ENCODE measurements at places on chromosomes 5 and 9.

DNA sequence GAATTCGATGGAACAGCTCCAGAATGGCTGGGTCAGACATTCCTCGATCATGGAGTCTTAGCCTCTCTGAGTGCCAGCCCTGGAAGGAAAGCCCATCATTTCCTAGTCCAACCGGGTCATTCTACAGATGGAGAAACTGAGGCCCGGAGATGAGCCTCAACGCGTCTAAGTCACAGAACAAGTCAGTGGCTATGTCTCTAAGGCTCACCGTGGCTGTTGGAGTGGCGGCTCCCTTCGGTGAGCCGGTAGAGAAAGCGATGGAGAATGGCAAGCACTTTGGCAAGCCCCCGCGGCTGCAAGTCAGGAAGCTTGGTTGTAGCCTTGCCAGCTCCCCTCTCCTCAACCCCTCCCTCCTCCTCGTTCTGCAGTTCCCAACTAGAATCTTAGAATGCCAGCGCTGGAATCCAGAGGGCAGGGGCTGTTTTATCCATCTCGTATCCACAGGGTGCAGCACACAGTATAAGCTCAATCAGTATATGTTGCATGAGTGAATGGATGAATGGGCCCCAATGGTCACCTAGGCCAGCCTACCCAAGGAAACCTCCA is 438 bp upstream of the ARSI start:
- DNase-seq = no peak

GRCh38 chr9:35736201-35736633 is 3.8 kb downstream of the CREB3 start:
- peak; percentile 69 for DNase-seq

DNA sequence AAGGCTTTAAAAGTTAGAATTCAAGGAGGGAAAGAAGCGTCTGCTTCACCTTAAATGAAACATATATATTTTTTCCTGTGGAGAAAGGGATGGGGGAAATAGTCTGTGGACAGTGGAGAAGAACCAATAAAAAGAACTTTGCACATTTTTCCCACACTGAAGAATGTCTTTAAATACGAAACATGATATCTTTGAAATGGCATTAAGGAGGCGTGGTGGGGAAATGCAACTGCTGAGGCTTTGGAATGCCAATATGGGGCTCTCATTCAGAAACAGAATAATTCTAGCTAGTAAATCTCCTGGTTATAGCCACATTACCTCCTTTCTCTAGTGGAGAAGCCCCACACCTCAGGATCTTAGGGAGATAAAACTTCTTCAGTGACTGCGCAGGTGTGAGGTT is 46.8 kb downstream of the TNC start:
- DNase-seq = no peak

GRCh38 chr5:30900367-30900766 is 293.1 kb upstream of the CDH6 start:
- no peak for DNase-seq

DNA sequence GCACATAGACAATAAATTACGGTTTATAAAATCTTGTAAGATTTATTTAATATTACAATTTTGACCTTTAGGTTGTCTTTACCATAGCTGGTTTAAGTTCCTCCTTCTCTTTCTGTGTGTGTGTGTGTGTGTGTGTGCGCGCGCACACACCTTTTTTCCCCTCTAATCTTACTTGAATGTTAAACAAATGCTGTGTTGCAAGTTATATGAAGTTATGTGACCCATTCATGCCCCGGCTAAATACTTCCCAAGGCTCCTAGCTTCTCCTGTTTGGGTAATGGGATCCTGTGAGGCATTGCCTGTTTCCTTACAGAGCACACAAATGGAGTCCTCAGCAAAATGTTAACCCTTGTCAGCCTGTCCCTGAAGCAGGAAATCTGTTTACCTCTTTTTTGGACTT is 125.6 kb upstream of the ZNF608 start:
- no peak for DNase-seq

- DNase-seq = no peak
Measured at GRCh38 chr5:54470128-54470527, 14.6 kb downstream of the HSPB3 start.

- no peak for DNase-seq
Measured at GRCh38 chr9:75149841-75150241, 61.5 kb downstream of the OSTF1 start.

DNA sequence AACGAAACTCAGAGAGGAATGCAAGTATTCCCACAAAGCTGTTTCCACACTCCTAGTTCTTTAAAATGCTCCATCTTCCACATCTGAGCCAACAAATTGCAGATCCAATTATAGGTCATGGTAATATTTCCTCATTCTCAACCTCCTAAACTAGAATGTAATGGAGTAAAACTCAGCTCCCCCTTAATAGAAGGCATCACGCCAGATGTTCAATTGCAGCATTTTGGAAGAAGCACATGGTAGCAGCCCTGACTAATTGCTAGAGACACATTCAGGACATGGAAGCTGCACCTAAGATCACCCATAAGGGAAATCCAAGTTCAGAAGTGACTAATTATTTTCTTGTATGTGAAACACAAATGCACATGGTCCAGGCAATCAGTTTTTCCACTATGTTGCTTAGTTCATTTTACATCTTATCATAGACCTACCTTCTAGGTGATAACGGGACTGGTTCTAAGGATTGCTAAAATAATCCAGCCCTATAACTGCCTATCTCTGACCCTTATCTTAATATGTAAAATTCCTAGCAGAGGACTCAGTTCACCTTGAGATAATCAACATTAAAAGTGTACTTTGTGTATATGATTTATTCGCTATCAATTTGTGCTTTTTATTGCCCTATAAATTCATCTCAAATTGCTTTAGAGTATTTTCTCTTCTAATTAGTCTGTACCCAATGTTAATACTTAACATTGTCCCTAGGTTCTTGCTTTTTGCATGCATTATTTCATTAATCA is 75.1 kb downstream of the GABRB2 start:
- no peak for DNase-seq

DNA sequence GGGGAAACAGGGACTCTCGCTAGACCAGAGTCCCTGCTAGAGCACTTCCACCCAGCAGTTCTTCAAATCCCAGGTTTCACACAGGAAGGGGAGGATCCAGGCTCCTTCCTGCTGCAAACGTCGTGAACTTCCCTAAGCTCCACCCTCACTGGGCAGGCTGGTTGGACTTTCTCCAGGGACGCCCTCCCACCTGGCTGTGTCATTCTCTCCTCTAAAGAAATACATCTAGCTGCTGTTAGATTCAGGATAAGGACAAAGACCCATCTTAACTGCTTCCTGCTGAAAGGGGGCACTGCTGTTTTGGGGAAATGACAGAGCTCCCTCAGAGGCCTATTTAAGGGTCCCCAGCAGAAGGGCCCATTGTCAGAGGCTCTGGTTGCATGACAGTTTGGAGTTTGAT is 230.7 kb downstream of the SEMA6A start:
- DNase-seq = no peak

- DNase-seq = no peak
Measured at GRCh38 chr9:69130456-69131441, 43.3 kb upstream of the TJP2 start.

DNA sequence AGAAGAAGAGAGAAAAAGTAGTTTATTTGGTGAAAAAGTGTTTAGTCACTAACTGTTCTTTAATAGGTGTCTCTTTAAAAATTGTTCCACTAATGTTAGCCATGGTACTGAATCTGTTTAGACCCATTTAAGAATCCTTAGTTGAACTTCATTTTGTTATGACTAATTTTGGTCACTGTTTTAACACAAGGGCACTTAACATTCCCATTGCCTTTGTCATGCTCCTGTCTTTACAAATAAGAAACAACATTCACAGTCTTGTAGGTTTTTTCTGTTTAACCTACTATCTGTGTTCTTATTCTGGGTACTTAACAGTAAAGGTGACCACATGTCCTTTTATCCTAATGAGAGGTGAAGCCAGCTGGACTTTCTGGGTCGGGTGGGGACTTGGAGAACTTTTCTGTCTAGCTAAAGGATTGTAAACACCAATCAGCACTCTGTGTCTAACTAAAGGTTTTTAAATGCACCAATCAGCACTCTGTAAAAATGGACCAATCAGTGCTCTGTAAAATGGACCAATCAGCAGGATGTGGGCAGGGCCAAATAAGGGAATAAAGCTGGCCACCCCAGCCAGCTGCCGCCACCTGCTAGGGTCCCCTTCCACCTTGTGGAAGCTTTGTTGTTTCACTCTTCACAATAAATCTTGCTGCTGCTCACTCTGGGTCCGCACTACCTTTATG is 116.7 kb downstream of the WDR70 start:
- no peak for DNase-seq

DNA sequence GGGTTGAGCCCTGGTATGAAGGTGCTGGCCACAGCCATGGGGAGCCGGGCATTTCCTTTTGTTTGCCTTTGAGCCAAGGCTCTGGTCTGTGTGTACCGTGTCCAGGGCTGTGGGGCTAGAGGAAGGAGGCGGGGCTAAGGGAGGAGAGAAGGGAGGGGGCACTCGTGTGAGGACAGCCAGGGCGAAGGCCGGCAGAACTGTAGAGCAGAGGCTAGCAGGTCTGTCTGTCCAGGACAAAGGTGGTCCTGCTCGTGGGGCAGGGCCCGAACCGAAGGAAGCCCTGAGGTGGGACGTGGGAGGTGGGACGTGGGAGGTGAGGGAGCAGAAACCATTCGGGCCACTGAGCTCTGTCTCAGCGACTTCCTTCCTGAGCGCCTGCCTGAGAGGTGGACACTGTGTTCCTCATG is 41.3 kb upstream of the TESK1 start:
- no peak for DNase-seq

- DNase-seq = no peak
Measured at GRCh38 chr9:12790001-12790400, 15.2 kb downstream of the LURAP1L start.

DNA sequence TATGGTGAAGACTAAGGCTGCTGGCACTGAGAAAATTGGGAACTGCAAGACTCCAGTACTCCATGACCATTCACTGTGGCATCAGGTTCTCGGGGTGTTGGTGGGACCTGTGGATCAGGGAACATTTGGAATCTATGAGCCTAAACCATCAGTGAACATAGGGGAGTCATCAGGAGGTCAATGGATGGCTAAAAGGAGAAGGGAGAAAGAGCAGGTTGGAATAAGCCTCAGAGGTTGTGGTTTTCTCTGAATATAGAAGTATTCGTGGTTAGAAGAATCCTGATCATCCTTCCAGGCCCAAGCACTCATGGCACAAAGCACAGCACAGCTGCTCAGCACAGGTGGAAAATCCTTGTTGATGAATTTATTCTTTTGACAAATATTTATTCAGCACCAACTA is 156.6 kb downstream of the SEMA6A start:
- no peak for DNase-seq

DNA sequence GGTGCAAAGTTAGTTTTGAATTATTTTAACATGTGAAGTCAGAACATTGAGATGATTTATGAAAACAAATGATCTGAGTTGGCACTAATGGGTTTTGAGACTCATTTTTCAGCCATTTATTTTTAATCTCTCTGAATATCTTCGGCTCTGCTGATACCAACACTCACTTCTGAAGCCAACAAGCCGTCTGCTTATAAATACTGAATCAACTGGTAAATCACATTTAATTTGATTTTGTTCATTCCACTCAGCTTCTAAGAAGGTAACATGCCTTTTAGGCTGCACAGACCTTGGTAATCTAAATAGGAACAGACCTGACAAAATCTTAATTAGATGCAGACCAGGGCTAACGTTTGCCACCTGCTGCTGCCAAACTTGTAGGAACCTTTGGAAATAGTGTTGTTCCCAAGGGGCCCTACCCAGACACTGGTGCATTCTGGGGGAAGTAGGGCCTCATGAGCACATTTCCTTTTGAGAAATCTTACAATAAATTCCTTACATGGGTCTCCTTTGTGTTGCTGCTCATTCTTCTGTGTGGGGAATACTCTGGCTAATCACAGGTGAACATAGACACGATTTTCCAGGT is 182.2 kb downstream of the KCTD16 start:
- DNase-seq = no peak

- DNase-seq = no peak
Measured at GRCh38 chr5:122164831-122165558, 35.6 kb downstream of the ZNF474 start.

DNA sequence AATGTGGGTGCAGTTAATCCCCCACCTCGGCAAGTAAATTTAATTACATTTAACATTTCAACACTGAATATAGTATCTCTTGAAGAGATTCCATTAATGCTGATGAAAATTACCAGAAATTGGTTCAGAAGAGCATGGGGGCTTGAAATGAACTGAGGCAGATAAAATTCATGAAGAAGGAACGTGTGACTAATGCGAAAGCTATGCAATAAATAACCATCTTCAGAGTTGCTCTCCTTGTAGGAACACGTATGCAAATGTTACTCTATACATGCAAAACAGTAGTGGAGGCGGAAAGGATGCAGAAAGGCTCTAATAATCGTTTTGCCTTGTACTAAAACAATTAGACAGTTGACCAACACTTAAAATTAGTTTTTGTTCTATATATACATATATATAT is 320.2 kb downstream of the CTNND2 start:
- no peak for DNase-seq

- DNase-seq = no peak
Measured at GRCh38 chr5:140253985-140254384, 48.9 kb downstream of the PFDN1 start.

- no peak for DNase-seq
Measured at GRCh38 chr9:80867731-80868130, 821.6 kb downstream of the TLE1 start.

DNA sequence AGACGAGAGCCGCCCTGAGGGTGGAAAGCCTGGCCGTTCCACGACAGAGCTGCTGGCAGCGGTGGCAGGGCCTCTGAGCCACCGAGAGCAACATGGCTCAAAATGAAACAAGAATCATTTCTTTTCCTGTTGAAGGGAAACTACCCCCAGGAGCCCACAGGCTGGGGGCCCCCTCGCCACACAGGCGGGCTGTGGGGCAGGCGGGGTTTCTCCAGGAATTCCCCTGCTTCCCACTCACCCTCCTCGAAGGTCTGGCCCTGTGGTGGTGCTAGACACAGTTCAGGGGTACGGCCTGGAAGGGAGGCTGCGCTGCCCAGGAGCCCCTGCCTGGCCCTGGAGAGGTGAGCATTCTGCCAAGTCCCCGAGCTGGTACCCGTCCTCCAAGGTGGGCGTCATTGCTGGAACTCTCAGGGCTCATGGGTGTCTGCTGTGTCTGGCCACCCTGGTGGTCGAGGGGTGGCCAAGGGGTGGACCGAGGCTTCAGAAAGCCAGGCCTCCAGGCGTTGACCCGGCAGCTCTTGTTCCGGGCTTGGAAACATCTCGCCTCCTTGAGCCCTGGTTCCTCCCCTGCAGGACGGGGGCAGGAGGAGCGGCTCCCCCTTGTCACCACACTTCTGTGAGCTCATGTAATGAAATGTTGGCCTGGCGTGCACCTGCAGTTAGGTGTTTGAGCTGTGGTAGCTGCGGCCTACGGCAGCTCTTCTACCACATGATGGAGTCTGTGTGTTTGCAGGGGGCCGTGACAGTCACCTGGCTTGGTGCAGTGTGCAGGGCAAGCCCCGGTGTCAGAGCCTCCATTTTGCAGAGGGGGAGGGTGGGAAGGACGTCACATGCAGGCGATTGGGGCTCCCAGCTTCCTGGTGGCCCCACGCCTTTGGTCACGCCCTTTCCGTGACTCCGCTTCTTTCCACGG is 65.3 kb downstream of the RXRA start:
- DNase-seq = no peak

- no peak for DNase-seq
Measured at GRCh38 chr5:156431956-156432829, 105.2 kb downstream of the SGCD start.

- DNase-seq = no peak
Measured at GRCh38 chr9:27470291-27470856, 53.7 kb upstream of the IFNK start.

All from HuH-7.5 (cell line).